ENCODE measurements at places on chromosomes 11 and 22.

GRCh38 chr22:16801088-16801487, 24.1 kb downstream of the XKR3 start:
- DNase-seq: no peak

DNA sequence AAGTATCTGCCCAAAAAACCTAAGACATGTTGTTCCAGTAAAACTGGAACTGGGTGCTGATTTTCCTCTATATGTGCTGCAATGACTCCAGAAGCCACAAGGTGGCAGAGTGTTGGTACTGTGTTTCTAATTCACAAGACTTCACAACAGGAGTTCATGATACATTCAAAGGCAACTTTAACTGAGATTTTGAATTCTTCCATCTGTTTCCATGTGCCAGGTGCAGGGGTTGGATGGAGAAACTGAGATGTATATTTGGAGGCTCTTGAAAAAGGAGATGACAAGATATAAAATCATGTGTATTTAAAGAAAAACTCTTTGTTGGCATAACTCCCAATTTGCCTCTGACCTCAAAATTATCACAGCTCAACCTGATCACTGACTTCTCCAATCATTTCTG, 1098.6 kb upstream of the CCDC90B start:
- peak; percentile 7 for DNase-seq

DNA sequence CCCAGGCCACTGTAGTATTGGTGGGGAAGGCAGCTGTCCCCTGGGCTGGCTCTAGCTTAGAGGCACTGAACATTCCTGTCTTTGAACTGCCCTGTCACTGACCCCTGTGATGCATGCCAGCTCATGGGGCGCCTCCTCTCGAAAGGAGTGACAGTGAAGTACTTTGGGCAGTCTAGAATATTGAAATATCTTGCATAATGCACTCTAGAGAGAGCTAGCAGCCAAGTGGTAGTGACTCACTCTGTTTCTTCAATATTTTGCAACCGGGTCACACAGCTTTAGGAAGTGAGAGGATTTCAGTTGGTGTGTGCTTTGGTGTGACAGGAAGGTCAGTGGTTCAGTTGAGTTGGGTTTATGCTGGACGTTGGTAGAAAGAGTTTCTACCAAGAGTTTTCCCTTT, 35.5 kb upstream of the ST14 start:
- no peak for DNase-seq

DNA sequence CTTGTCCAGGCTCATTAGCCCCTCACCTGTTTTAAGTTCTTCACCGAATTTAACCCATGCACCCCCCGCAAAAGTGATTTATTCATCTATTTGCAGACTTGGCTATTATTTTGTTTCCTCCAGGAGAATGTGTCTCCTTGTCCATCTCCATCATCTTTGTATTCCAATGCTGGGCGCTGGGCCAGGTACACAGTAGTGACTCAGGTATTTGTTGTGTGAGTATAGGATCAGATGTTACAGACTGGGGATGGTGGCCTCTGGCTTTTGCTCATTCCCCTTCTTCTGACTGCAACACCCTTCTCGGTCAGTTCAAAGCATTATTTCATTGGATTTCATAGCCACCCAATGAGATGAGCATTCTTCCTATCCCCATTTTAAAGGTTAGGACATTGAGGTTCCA, 408.2 kb downstream of the MN1 start:
- DNase-seq: no peak

DNA sequence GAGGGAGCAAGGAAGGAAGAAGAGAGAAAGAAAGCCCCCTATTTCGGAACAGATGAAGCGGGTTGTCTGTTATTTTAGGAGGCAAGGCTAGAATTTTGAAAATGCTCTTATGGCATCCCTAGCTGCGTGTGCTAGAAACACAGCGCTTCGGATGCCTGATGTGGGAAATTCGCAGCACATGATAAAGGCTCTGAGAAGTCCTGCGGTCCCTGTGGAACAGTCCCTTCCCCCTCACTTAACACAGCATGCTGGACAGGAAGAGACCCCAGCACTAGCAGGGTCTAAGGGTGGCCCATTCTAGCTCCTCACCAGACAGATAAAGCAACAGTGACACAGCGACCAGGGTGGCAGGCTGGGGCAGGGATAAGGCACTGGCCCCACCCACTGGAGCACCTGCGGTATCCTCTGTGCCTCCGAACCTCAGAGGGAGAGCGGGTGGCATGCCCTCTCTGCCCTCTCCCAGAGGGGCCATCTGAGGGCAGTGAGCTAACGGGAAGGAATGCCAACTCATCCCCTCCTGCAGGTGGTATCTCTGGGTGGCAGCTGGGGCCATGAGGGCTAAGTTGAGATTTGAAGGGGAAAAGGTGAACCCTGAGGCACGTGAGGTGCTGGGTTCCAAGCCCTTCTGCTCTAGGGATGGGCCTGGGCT, 75.7 kb downstream of the SCUBE1 start:
- no peak for DNase-seq
